ENCODE measurements at places on chromosomes 6 and 20. TPM values are rescaled to one million over a fixed set of nuclear protein-coding genes. Genes with fewer than 3 reads are reported as not detected.
A peak's percentile ranks its signal among the peaks of the same experiment; 100 is the strongest.

SIGLEC1 gene
- not detected for total RNA-seq

DSE gene
- 48.8 TPM for total RNA-seq

SLC17A2 gene
- not detected for total RNA-seq

ADIG gene
- not detected for total RNA-seq

GPLD1 gene
- total RNA-seq = 1.8 TPM

SYCP2L gene
- 0.71 TPM for total RNA-seq

NOTCH4 gene
- 2.9 TPM for total RNA-seq

DNA sequence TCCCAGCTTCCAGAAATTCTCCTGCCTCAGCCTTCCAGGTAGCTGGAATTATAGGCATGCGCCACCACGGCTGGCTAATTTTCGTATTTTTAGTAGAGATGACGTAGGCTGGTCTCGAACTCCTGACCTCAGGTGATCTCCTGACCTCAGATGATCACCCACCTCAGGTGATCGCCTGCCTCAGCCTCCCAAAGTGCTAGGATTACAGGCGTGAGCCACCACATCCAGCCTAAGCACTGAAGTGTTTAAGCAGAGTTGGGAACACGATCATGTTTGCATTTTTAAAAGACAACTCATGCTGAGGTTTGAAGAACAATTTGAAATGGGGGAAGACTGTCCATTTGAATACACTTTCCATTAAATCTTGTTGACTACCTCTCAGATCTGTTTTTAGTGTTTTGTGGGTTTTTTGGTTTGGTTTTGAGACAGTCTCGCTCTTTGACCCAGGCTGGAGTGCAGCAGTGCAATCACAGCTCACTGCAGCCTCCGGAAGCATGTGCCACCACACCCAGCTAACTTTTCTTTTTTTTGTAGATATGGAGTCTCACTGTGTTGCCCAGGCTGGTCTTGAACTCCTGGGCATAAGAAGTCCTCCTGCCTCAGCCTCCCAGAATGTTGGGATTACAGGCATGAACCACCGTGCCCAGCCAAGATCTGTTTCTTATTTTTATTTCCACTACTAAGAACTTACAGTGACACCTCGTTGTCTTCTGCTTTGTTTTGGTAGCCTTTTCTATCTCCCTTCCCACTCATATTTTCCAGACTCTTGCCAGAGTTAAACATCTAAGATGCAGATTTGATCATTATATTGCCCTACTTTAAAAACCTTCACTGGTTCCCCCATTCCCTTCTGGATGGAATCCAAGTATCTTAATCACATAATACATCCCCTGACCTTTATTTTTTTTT is 5.5 kb downstream of the CASP8AP2 start:
- DNase-seq = no peak

DNA sequence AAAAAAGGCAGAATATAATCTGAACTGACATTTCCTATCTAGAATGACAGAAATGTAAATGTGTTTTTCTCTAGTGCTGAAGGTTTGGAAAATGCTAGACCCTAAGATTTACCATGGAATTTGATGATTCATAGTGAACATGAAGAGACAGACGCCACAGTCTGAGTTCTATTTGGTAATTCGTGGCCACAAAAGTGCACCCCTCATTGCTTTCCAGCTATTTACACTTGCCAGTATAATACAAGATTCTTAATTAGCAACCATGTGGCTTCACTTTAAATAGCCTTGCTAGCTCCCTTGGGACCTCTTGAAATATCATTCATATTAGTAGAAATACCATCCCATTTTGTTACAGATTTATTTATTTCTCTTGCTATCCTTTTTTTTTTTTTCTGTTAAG is 636.8 kb downstream of the PRKN start:
- DNase-seq = peak; percentile 67

DNA sequence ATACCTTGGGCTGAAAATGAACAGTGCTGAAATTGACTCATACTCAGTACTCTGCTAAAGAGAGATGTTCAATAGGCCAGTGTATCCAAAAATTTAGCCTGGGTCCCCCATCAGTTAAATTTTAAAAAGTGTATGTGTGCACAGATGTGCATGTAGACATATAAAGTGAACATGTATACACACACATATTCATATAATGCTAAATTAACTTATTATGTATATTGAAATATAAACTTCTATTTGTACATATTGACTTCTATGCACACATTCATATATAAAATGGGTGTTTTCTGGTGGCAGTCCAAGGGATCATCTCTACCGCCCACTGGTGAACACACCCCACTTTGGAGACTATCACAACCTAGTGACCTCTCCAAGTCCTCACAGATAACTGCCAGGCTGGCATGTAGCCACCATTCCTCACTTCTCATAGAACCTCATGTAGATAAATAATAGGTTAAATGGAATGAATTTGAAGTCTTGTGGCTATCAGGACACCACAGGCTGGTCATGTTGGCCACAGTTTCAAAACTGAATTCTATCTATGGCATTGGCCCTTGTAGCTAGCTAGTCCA is 8.8 kb downstream of the SLC22A16 start:
- no peak for DNase-seq

- no peak for DNase-seq
Measured at GRCh38 chr6:105935416-105935815, 150.7 kb upstream of the PRDM1 start.

GRCh38 chr20:4305091-4305490 is 289.7 kb upstream of the RNF24 start:
- DNase-seq = no peak

GRCh38 chr6:2940010-2940850 is 31.1 kb downstream of the SERPINB6 start:
- DNase-seq = no peak

GRCh38 chr6:156150391-156150790 is 626.8 kb upstream of the ARID1B start:
- DNase-seq = no peak

- no peak for DNase-seq
Measured at GRCh38 chr6:13611715-13612114, 3.4 kb upstream of the NOL7 start.

DNA sequence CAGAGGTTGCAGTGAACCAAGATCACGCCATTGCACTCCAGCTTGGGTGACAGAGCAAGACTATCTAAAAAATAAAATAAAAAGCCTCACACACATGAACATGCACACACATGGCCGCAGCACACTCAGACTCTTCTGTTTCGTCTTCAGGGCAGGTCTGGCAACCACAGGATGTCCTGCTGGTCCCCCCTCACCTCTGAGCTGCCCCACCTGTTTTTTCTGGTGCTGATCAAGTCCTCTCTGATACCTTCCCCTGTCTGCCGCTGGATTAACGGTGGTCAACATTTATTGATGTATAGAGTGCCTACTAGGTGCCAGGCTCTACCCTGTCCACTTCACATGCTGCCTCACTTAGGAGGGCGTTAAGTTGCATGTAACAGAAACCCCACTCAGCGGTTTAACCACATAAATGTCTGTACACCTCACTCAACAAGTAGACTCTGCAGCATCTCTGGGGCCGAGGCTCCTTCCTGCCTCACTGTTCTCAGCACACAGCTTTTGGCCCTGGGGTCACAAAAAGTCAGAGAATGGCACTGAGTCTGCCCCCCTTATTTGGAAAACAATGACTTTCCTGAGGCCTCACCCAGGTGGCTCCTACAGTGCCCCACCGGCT is 4.5 kb upstream of the AP5S1 start:
- DNase-seq = no peak

DNA sequence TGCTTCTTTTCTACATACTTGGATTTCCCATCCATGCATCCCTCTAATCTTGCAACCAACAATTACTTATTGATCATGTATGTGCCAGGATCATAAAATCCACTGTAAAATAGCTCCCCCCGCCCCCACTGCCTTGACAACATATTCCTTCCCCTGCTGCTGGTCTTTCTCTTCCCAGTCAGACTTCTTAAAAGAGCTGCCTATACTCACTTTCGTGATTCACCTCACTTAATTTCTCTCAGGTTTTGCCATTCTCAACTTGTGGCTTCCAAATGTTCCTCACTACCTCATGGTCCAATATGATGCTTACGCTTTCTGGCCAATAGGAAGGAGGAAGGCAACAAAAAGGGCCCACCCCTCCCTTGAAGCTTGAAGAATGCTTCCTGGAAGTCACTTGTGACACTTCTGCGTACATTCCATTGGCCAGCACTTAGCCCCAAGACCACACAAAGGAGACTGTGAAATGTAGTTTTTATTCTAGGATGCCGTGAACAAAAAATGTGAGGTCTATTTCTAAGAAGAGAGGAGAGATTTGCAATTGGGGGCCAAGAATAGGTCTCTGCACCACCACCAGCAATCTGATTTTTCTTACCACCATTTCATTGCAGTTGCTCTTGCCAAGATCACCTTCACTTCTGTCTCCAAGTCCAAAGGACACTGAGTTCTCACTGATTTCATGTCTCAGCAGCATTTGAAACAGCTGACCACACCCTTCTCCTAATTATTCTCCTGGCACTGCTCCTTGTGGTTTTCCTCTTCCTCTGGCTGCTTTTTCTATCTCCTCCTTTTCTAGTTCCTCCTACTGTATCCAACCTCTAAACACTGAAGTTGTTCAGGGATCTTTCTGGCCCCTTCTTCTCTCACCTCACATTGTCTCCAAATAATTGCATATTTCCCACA is 30.8 kb downstream of the CD164 start:
- DNase-seq = no peak

- DNase-seq = no peak
Measured at GRCh38 chr6:18302561-18303439, 38.5 kb upstream of the DEK start.

DNA sequence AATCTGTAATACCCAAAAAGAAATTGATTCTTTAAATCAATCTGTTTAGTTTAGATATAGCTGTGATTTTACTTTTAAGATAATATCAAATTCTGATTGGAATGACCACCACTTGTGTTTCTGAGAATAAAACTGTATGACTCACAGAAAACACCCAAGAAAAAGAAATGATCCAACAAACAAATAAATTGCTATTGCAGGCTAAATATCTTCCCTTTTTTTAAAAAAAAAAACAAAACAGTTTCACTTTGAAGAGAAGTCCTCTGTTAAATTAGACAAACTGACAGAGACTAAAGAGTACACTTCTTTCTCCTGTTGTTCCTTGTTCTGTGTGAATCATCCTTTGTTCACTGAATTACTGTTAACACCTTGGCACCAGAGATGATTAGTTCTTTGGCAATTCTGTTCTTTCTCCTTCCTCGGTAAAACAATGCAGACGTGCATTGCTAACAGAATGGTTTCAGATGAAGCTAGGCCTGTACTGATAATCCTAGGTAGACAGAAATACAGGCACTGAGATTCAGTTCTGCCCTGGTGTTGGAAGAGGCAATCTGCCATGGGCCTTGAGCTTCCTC is 895.2 kb upstream of the CITED2 start:
- DNase-seq = peak; percentile 4

DNA sequence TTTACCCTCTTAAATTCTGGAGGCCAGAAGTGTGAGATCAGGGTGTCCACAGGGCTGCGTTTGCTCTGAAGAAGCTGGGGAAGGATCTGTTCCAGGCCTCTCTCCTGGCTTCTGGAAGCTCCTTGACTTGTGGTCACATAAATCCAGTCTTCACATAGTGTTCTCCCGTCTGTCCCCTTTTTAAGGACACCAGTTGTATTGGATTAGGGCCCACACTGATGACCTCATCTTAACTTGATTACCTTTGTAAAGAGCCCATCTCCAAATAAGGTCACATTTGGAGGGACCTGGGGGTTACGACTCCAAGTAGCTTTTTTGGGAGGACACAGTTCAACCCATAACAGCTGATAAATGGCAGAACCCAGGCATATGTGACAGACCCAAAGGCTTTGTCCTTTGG is 20.0 kb upstream of the WFDC2 start:
- no peak for DNase-seq

DNA sequence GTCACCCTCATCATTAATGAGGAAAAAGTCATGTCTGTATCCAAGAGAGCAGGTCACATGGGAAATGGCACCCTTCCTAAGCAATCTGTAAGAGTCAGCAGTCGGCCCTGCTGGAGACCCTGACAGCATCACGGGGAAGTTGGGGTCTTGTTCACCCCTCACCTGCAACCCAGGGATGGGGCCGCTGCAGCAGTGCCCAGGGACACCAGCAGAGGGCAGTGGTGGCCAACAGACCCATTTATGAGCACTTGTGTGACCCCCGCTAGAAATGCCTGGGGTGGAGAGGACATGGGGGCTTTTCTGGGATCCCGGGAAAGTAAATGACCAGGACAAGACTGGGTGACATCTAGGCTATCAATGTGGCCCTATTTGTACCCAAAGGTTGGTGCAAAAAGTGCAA is 35.9 kb downstream of the ANKRD60 start:
- DNase-seq = no peak

DNA sequence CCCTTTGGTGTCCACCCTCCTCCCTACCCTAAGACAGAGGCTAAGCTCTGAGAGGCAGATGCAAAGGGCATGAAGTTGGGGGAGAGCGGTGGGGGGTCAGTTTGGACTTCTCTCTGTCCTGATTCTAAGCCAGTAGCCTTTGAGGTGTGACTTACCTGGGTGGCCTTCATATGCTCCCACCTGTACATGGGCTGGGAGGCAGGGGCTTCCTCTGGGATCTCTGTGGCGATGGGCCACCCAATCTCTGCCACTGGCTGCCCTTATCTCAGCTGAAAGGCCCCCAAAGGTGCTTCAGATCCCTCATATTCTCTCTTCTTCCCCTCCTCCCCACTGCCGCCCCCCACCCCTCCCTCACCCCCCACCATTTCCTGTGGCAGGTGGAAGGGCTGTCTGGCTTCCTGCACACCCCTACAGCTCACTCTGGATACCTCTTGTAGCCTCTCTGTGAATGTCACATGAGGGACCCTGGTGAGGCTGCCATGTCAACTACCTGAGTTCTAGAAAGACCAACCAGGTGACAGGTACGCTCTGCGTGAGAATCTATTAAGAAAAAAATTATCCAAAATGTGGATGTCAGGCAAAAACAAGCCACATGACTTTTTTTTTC is 34.0 kb downstream of the PNLDC1 start:
- no peak for DNase-seq

- no peak for DNase-seq
Measured at GRCh38 chr6:111096246-111096645, 8.9 kb downstream of the SLC16A10 start.

- no peak for DNase-seq
Measured at GRCh38 chr20:57783956-57784837, 74.4 kb upstream of the PMEPA1 start.

GRCh38 chr6:42704251-42704936 is 18.0 kb downstream of the PRPH2 start:
- no peak for DNase-seq

DNA sequence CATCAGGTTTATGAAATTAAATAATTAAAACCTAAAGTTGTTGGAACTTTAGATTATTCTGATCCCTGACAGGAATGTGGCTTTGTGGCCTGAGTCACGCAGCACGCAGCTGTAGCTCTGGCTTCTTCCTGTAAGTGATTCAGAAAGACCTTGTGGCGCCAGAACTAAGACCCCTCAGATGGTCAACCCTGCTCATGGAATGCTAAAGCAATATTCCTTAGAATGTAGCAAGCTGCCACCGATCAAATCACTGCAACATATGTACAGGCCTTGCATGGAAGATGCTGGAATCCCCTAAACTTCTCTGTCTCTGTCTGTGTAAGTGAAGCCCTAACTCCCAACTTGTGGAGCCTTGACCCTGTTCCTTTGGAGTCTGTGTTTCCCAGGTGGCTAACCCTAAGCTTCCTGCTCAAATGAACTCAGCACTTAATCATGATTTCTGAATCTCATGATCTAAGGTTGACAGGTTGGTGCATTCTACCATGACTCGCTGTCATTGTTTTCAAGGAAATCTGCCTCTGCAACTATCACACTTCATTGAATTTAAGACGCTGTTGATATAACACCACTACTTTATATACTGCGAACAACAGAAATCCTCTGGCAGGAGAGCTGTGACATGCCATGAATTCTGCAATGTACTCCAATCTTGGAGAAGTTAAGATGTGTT is 111.2 kb upstream of the CST7 start:
- DNase-seq = peak; percentile 7

All from kidney epithelial cell (primary cell).